ENCODE measurements at places on chromosomes 3 and 15.

- DNase-seq, result no peak
Measured at GRCh38 chr15:29048011-29048410, 162.2 kb downstream of the APBA2 start.

DNA sequence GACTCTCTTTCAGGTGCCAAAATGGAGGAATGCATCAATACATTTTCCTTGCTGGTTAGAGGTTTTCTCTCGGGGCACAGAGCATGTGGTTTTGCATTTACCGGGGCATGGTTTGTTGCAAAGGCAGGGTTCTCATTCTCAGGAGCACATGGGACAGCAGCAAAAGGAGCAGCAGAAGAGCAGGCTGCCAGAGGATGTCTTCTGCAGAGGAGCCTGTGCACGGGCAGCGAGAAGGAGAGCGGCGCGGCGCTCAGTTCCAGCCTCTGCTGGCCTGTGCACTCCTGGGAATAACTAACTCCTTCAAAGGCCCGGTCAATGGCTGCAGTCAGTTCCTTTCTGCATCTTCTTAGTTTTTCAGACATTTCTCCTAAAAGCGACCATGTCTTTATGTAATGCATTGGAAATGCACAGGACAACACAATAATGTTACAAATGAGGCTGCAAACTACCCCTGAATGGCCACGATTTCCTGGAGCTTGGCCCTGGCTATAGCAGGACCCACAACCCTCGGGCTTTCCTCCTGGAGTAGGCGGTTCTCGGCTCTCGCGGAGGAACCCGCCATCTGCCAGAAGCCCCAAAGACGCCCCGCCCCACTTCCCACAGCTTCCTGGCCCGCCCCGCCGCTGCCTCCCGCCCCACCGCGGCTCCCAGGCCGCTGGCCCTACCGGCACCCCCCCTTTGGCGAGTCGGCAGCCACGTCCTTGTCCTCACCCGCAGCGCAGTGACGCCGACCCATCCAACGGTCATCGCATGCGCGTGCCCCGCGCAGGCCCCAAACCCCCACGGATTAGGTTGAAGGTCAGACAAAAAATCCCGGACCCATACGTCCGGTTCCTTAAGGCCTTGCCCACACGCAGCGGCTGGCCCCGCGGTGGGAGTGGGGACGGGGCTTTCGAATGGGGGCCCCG, at the start of gene C3orf62:
Gene C3orf62 (minus strand): TSS at position 758 of the 908 bp plus-strand sequence. CDS start 360 bp downstream, at position 398.
- DNase-seq, result peak; percentile 38

GRCh38 chr15:92020804-92021203, 167.3 kb downstream of the SLCO3A1 start:
- DNase-seq, result peak; percentile 48

GRCh38 chr3:187318819-187319616, 27.5 kb upstream of the MASP1 start:
- DNase-seq, result peak; percentile 32

DNA sequence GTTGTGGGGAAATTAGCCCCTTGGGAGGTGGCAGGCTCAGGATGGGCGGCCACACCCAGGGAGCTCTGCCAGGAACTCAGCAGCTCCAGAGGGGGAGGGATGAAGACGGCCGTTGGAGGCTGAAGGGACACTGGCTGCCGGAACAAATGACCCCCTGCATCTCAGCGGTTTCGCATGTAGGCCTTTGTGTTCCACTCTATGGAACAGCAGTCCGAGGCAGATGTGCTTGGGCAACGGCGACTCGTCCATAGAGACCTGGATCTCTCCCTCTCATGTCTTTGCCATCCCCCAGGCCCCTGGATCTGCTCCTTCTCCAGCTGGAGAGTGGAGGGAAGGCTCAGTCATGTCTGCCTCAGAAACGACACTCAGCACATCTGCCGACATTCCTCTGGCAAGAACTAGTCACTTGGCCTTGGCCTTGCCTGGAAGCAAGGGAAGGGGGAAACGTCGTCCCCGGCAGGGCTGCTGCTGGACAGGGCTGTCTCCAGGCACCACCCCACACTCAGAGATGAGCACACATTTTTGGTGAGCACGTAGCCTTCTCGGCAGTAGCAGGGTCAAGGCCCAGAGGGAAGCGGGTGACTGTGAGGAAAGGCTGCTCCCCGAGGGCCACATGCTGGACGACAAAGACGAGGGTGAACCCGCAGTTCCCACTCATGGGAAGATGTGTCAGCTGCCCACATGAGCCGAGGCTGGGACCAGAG, 83.8 kb downstream of the ASB7 start:
- no peak for DNase-seq

GRCh38 chr3:149466192-149466591, 8.3 kb upstream of the TM4SF4 start:
- peak; percentile 64 for DNase-seq

DNA sequence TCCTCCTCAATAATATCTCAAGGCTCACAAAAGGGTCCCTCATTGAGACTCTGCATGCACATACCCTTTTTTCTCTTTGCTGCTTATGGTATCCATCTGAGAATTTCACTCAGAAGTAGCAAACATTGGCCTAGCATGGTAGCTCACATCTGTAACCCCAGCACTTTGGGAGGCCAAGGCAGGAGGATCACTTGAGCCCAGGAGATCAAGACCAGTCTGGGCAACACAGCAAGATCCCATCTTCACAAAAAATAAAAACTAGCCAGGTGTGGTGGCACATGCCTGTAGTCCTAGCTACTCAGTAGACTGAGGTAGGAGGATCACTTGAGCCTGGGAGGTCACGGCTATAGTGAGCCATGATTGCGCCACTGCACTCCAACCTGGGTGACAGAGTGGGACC, 11.7 kb downstream of the LRIG1 start:
- no peak for DNase-seq

DNA sequence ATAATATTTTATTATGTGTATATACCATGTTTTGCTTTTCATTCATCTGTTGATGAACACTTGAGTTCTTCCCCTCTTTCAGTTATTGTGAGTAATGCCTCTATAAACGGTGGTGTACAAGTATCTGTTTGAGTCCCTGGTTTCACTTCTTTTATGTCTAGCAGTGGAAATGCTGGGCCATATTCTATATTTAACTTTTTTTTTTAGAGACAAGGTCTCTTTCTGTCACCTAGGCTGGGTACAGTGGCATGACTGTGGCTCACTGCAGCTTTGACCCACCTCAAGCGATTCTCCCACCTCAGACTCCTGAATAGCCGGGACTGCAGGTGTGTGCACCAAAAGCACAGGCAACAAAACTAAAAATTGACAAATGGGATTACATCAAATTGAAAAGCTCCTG, 19.9 kb downstream of the GOLM2 start:
- DNase-seq, result no peak

- DNase-seq, result no peak
Measured at GRCh38 chr15:35170207-35170606, 85.1 kb upstream of the NANOGP8 start.

GRCh38 chr15:72920551-72920950, 131.7 kb upstream of the NEO1 start:
- no peak for DNase-seq

- no peak for DNase-seq
Measured at GRCh38 chr15:40436116-40436891, 4.4 kb upstream of the BAHD1 start.

GRCh38 chr3:12796171-12797123, at the start of gene CAND2:
TSS of gene CAND2 (plus strand) at chr3:12796680. CDS start at chr3:12796721, 41 bp downstream.
- no peak for DNase-seq

DNA sequence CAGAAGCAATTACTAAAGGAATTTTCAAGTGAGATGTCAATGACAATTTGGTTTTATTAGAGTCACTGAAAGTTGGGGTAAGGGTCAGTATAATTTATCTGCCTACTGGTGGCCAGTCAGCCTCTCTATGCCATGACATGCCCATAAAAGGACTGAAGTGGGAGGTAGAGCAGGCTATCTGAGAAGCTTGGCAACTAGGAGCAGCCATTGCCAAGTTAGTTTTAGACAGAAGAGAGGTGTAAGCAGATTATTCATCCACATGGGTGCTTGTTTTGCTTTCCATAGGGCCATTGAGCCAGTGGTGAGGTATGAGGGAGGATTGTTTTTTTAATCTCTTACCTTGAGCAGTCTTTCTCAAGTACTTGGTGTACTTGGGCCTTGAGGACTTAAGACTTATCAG, 8.1 kb upstream of the RBP1 start:
- no peak for DNase-seq

- no peak for DNase-seq
Measured at GRCh38 chr3:36964331-36964730, 19.5 kb upstream of the TRANK1 start.

GRCh38 chr3:188227442-188227841, 73.5 kb downstream of the LPP start:
- no peak for DNase-seq

GRCh38 chr15:65902373-65902772, 33.1 kb downstream of the RAB11A start:
- no peak for DNase-seq

GRCh38 chr15:79371591-79371990, 60.5 kb upstream of the MINAR1 start:
- no peak for DNase-seq

- DNase-seq, result peak; percentile 41
Measured at GRCh38 chr3:187807086-187807862, 62.0 kb upstream of the BCL6 start.

GRCh38 chr3:195394024-195394423, 48.8 kb downstream of the ACAP2 start:
- DNase-seq, result no peak

DNA sequence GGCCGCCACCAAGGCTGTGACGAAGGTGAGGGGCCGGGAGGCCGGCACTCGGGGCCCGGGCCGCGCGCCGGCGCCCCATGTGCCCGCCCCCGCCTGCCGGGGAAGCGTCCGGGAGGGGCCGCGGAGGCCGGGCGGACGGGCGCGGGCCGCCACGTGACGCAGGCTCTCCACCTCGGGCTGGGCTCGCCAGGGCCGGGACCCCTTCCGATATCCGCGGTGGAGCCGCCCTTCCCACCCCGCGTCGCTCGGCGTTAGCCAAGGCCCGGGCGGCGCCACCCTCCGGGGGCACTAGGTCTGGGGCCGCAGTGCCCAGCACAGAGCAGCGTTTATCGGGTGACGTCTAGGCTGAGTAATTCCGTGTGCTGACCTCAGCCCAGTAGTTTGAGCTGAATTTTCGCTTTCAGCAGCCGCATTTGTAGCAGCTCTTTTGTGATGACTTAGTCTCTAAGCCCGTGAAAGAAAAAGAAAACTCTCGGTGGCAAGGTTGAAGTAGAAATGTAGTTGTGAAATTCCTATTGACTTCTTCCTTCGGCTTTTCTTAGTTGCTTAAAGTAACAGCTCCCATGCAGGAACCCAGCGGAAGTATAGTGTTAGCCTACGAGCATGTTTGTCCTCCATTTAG, 885 bp downstream of the CDV3 start:
- no peak for DNase-seq

- no peak for DNase-seq
Measured at GRCh38 chr15:27358751-27359434, 387.9 kb downstream of the GABRG3 start.

DNA sequence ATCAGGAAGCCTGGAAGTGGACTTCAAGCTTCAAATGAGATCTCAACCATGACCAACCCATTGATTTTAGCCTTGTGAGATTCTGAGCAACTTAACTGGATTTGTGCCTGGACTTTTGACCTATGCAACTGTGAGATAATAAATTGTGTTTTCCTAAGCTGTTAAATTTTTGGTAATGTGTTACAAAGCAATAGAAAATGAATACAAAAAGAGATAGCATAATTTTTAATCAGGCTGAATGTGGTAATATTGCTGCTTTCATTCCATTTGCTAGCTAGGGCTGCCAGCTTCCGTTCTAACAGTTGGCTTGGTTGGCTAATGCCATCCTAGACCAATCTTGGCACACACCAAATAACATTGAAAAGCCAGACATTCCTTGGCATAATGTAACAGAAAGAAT, 12.2 kb downstream of the PROS1 start:
- DNase-seq, result no peak

DNA sequence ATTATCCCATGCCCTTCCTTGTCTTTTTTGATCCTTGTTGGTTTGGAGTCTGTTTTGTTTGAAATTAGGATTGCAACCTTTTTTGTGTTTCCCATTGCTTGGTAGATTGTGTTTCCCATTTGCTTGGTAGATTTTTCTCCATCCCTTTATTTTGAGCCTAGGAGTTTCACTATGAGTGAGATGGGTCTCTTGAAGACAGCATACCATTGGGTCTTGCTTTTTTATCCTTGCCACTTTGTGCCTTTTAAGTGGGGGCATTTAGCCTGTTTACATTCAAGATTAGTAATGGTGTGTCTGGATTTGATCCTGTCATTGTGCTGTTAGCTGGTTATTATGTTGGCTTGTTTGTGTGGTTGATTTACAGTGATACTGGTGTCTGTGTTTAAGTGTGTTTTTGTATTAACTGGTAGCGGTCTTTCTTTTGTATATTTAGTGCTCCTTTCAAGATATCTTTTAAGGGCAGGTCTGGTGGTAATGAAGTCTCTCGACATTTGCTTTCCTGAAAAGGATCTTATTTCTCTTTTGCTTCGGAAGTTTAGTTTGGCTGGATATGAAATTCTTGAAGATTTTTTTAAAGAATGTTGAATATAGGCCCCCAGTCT, 70.8 kb downstream of the AKAP13 start:
- DNase-seq, result no peak

DNA sequence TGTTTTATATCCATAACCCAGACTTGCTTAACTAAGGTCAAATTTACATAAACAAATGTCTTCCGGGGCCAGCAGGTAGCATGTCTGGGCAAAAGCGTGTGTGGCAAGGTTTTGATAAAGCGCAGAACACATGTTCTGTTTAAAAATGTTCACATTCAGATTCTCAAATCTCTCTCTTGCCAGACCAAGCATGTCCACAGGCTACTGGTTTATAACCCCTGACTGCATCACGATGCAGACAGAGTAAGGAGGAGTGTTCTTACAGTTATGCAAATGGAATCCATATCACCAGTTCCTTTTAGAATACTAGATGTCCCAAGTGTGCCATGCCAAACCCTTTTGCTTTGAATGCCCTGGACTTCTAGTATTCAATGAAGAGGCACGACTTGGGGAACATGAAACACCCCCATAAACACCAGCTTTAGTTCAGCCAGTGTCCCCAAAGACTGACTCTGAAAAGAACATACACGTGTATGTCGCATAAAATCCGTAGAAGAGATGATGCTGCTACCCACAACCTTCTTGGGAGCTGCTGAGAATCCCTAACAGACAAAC, 412.0 kb downstream of the CNTN4 start:
- no peak for DNase-seq

DNA sequence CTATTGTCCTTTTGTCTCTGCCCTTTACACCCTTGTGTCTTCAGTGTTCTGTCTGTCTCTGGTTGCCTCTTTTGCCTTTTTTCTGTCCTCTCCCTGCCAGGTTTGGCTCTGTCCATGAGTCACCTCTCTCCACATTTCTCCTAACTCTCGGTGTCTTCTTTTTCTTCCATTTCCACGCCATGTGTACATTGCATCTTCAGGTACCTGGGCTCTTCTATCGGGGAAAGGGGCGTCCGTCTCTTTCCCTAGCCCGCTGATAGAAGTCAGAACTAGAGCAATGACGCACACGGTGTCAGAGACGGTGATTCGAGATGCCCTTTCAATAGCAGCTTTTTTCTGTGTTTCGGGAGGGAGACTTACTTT, 641 bp downstream of the OPA1 start:
- no peak for DNase-seq

GRCh38 chr3:69872783-69873378, 126.7 kb upstream of the SAMMSON start:
- DNase-seq, result no peak

Data from AG09309 (cell line).